ENCODE measurements at places on chromosomes 7 and 10. TPM values are rescaled to one million over a fixed set of nuclear protein-coding genes. Genes with fewer than 3 reads are reported as not detected.

DNA sequence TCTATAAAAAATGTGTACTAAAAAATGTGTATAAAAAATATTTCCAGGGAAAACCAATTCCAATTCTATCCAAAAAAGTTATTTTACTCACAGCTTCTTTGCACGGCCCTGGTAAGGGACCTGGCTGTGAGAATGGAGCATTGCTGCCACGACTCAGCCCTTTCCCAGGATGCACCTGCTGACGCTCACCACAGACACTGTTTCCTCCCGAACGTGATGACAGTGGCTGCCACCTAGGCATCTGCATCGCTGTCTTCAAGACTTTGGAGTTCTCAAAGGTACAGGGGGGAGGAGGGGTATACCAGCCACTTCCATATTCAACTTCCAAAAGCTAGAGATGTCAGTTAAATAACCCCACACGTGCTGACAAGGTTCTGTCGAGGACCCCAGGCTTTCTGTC lies 23.9 kb upstream of the PTPRN2 start:
- peaks cover 15% of the 10 kb centered on the region for H3K4me1 ChIP-seq
- H3K36me3 ChIP-seq: no peaks in the 10 kb centered on the region
- no peak overlapping the region for H3K4me3 ChIP-seq
- H3K27ac ChIP-seq: no peak overlapping the region
- H3K27me3 ChIP-seq: no peaks in the 10 kb centered on the region

DNA sequence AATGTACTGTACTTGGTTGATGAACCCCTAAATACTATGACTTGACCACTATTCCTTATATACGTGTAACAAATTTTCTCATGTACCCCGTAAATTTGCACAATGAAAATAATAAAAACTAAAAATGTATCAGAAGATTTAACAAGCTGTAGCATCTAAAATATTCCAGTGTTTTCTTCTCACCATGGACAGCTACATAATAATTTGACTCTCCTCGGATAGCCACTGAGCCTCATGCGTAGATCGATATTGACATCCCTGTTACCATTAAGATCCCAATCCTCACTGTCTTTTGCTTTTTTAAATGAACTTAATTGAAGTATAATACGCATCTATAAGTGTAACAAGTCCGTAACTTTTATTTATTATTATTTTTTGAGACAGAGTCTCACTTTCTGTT lies 179.7 kb upstream of the C7orf33 start:
- H3K4me1 ChIP-seq: no peaks in the 10 kb centered on the region
- no peaks in the 10 kb centered on the region for H3K27me3 ChIP-seq
- no peak for DNase-seq
- H3K4me3 ChIP-seq: no peak overlapping the region

GRCh38 chr7:142138996-142139395 lies 27.5 kb downstream of the MGAM2 start:
- H3K4me3 ChIP-seq: no peak overlapping the region
- no peak overlapping the region for H3K27ac ChIP-seq
- H3K27me3 ChIP-seq: no peaks in the 10 kb centered on the region
- DNase-seq: no peak
- H3K36me3 ChIP-seq: no peaks in the 10 kb centered on the region
- H3K4me1 ChIP-seq: no peaks in the 10 kb centered on the region

- H3K4me3 ChIP-seq: no peak overlapping the region
- DNase-seq: no peak
- no peak overlapping the region for H3K27ac ChIP-seq
- no peaks in the 10 kb centered on the region for H3K27me3 ChIP-seq
- H3K4me1 ChIP-seq: no peaks in the 10 kb centered on the region
- H3K36me3 ChIP-seq: no peaks in the 10 kb centered on the region
Observed at GRCh38 chr7:148458263-148458662, 132.3 kb upstream of the C7orf33 start.

- H3K36me3 ChIP-seq: no peaks in the 10 kb centered on the region
- no peak for DNase-seq
- no peak overlapping the region for H3K27ac ChIP-seq
- H3K4me3 ChIP-seq: no peak overlapping the region
Observed at GRCh38 chr10:111974325-111974724, 209.2 kb downstream of the GPAM start.

- no peaks in the 10 kb centered on the region for H3K27me3 ChIP-seq
- no peak overlapping the region for H3K4me3 ChIP-seq
- H3K4me1 ChIP-seq: no peaks in the 10 kb centered on the region
- no peaks in the 10 kb centered on the region for H3K36me3 ChIP-seq
- H3K27ac ChIP-seq: no peak overlapping the region
- DNase-seq: no peak
Observed at GRCh38 chr10:43188702-43189101, 50.5 kb downstream of the CSGALNACT2 start.

LLCFC1 gene
- not detected for polyA plus RNA-seq
